ENCODE measurements at places on chromosomes 1 and 21.
A peak's percentile ranks its signal among the peaks of the same experiment; 100 is the strongest.

DNA sequence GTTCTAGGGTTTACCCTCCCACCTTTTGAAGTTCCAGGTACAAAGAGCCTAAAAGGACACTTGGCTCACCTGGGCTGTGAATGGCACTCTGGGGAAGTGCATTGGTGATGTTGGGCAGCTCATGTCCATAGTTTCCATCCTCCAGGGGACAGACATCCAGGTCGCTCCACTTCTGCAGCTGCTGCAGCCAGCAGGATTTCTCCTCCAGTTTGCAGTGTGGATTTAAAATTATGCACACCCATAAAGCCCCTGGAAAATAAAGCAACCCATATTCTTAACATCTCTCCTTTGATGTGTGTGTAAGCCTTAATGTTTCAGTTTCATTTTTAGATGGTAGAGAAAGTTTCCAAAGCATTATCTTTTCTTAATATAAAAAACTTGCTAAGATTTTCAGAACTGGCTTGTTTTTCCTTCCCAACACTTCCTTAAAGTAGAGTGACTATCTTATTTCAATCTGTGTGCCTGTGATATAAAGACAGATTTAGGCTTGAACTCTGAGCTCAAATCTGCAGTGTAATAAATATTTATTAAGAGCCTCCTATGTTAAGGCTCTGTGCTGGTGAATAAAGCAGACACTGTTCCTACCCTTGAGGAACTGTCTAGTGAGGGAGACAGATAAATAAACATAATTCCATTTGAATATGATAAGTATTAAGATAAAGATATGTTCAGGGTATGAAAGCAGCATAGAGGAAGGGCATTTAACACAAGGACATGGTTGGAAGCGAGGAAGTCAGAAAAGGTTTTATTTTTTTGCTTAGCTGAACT lies 39.1 kb downstream of the UROD start:
- no peak for ATAC-seq

DNA sequence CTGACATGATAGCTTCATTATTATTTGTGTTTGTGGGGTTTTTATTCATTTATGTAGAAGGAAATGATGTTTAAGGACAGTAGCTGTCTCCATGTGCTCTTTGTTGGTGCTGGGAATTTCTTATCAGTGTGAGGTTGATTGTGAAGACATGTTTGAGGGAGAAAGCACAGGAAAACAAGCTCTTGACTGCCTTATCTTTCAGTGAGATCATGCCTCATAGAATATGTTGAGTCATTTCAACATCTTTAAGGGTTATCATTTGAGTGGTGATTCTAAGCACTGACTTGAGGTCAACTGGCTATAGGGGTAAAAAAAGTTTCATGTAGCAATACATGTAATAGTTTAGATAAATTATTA lies 405.1 kb upstream of the ADAMTS5 start:
- no peak for ATAC-seq

DNA sequence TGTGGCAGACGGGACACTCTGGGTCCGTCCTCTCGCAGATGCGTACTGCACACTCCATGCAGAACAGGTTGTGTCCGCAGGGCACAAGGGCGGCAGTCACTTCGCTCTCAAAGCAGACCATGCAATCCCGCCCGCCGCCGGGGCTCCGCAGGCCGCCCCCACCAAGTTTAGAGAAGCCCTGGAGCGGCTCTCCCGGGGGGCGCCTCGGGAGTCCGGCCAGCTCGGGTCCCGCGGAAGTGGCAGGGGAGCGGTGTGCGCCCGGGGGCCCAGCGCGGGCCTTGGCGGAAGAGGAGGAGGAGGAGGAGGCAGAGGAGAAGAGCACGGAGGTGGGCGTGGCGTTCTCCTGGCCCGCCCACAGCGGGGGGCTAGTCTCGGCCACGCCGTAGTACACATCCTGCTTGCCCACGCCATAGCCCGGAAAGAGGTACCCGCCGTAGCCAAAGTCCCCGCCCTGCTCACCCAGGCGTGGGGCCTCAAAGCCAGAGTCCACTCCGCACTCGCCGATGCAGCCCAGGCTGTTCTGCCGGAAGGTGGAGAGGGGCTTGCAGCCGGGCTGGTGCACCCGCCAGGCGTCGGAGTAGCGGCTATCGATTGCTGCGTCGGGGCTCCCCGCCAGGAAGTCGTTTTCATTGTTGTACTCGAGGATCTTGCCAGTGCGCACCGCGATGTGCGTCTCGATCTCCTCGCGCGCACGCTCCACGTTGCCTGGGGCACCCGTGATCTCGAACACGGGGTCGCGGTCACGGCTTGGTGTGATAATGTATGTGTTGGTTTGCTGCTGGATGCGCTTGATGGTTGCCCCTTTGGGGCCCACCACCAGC lies 5.4 kb downstream of the MEX3A start:
- peak; percentile 36 for ATAC-seq

DNA sequence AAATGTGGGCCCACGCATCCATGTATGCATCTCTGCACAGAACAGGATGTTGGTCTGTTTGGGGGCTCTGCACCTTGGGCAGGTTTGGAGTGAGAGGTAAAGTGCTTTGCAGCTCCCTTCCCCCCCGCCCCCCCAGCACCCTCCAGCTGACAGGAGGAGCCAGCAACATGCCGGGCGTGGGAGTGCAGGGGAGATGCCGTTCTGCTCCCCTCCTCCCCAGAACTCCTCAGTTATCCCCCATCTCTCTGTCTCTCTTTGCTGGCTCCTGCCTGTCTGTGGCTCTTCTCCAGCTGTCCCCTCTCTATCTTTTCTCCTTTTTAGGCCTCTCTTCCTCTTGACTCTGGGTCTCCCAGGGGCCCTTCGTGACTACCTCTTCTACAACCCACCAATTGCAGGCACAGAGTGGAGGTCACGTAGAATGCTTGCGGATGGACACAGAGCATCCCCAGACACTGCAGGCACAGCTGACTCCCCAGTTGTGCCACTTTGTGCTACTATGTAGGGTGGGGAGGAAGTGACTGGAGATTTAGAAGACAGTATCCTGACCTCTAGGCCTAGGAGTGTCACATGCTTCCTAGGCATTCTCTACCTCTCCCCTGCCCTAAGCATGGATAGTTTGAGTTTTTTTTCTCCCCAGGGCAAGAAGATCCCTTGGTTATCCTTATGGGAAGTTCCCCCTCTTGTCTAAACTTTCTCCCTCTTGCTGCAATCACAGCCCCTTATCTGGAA lies 1.7 kb upstream of the RORC start:
- ATAC-seq, result no peak

DNA sequence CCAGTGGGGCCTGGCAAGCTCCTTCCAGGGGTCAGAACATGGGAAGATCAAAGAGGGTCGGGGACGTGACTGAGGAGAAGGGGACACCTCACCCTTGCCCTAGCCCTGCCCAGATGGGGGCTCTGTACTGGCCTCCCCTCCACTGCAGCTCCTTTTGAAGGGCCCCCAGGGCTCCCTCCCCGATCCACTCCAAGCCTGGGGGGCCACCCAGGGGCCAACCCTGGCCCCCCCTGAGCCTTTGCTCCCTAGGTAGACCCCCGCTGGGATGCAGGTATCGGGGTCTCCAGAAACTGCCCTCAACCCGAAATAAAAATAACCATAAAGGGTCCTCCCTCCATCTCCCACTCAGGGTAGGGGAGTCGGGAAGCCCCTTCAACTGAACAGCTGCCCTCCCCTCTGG lies 37.4 kb upstream of the FAM131C start:
- peak; percentile 10 for ATAC-seq

- ATAC-seq, result no peak
These were observed 33.7 kb upstream of the IFI44L start for GRCh38 chr1:78586572-78586971.

DNA sequence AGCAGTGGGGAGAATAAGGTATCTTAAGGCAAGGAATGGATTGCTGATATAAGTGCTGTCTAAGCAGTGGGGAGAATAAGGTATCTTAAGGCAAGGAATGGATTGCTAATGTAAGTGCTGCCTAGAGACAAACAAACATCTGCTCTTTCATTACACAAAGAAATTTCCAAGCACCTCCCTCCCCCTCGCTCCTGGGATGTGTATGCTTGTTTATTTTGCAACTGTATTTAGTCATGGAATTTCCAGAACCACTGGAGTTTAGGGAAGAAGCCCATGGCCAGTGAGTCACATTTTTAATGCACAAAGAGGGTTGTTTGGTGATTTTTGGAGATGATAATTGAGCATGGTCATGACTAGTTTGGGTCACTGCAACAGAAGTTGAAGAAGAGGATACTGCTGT lies 21.5 kb downstream of the PDPN start:
- ATAC-seq, result no peak

- no peak for ATAC-seq
These were observed 27.2 kb downstream of the EPRS1 start for GRCh38 chr1:220019071-220019470.

DNA sequence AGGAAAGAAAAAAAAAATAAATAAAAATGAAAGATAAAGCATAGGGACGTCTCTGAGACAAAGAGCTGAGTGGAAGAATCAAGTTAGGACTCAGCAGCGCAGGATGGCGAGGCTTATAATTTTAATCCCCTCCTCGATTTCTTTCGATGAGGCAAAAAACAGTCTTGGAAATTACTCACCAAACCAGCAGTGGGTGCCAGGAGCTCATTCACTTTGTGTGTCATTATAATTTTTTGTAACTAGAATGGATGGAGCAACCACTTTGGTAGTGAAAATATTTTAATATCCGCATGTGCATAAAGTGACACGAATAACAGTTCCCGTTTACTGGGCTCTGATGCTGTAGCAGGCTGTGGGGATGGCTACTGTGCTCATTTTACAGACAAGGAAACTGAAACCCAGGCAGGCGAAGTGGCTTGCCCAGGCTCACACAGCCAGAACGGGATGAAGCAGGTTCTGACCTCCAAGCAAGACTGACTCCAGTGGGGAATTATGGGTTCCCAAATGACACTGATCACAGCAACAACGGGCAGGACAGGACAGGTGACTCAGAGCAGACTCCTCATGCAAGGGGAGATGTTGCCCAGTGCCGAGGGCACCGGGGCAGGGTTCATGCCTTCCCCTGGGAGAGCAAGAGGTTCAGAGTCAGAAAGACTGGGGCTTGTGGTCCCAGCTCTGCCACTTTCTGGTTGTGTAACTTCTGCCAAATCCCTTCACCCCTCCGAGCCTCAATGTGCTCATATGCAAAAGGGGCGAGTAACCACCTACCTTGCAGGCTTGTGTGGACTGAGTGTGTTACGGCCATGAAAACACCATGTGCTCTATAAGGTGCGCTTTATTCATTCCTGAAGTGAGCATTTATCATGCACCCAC lies 63.6 kb downstream of the RUNX3 start:
- peak; percentile 36 for ATAC-seq

GRCh38 chr1:44757420-44757819 lies 17.8 kb downstream of the KIF2C start:
- no peak for ATAC-seq

- ATAC-seq, result no peak
These were observed 25.6 kb downstream of the CLIC4 start for GRCh38 chr1:24770881-24771280.

DNA sequence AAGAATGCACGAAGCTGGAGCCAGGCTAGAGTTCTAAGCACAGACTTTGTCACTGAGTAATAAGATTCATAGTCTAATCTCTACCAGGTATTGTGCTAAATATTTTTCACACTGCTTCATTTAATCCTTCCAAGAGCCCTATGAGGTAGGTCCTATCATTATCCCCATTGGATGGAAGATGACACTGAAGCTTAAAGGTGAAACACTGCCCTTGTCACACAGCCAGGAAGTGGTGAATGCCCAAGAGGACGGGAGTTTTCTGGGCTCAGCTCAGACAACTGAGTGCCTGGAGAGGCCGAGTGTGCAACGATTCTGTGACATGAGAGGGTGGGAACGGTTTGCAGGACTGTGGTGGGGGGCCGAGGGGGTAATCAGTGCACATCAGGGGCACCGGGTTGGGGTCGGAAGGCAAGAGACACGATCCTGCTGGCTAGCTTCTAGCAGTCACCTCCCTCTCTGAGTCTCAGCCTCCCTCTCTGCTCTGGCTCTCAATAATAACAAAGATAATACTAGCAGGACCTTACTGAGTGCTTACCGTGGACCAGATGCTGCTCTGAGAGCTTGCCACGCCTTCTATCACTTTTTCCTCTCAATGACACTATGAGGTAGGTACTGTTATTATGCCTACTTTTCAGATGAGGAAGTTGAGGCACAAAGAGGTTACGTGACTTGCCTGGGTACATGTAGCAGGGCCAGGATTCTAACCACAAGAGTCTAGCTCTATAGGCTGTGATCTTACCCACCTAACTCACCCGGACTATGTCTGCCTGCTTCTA lies 12.4 kb downstream of the KCNQ4 start:
- ATAC-seq, result no peak

DNA sequence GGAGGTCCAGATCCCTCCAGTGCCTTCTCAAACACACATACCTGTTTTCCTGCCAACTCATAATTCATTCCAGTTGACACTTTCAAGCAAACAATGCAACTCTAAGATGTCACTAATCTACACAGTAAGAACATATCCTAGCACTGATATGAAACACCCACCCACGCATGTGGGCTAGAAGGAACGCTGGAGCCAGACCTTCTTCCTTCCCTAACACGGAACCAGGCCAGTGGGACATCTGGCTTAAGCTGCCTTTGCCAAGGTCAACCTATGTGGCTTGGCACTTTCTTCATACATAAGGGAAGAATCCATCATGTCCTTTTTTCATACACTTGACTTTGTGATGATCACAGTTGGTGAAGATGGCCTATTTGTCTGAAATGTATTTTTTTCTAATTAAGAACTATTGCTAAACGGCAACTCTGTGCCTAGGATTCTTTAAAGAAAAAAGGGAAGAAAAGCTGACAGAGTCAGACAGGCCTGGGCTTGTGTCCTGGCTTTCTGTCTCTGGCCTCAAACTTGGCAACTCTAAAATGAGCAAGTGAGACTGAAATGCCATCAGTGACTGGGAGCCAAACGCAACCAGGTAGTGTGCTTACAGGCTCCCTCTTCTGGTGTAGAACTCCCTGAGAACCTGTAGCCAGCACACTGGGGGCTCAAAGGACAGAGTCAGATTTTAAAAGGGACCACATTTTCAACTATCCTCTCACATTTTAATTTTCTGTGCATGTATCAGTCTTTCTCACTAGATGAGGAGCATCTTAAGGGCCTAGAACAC lies 92.6 kb upstream of the BEND5 start:
- ATAC-seq, result peak; percentile 86

DNA sequence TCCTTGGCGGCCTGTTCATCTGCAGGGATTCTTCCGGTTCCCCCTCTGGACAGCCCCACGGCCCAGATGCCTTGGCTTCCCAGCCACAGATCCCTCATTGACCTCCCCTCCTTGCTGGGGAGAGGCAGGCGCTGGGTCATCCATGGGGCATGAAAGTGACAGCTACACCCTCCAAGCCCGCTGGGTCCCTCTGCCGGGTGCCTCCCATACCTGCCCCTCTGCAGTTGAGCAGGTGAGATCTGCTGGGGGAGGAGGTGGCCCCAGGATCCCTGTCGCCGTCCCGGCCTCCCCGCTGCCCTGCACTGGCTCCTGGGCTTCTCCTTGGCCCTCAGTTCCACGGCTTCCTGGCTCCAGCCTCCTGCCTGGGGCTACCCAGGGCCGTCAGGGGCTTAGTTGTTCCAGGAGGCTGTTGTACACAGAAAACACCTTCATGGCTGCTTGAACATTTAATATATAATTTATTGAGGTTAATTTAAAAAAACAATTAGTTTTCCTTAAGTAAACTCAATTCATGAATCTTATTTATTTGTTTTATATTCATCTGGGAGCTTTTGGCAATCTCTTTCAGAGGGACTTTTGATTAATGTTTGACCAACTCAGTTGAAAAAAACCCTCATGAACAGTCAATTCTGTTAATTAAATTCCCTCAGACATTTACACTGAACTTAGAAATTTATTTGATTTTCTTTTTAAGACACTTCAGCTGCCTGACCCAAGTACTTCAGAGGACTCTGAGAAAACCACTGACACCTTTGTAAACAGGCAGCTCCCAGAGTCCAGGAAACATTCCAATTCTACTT lies 67.6 kb upstream of the ABCG1 start:
- no peak for ATAC-seq

GRCh38 chr21:43864313-43864961 lies 586 bp upstream of the AGPAT3 start:
- ATAC-seq, result peak; percentile 62
